ENCODE measurements at places on chromosomes 7 and 10. TPM values are rescaled to one million over a fixed set of nuclear protein-coding genes. Genes with fewer than 3 reads are reported as not detected.

- DNase-seq = no peak
- H3K27ac ChIP-seq = no peak overlapping the region
- H3K4me3 ChIP-seq = no peak overlapping the region
- no peaks in the 10 kb centered on the region for H3K4me1 ChIP-seq
- H3K36me3 ChIP-seq = no peaks in the 10 kb centered on the region
- no peaks in the 10 kb centered on the region for H3K27me3 ChIP-seq
These were observed 94.3 kb upstream of the ETV1 start for GRCh38 chr7:14083761-14084160.

- no peaks in the 10 kb centered on the region for H3K27me3 ChIP-seq
- no peaks in the 10 kb centered on the region for H3K4me1 ChIP-seq
- no peak for DNase-seq
These were observed 566.6 kb upstream of the ZWINT start for GRCh38 chr10:56927701-56928100.

DNA sequence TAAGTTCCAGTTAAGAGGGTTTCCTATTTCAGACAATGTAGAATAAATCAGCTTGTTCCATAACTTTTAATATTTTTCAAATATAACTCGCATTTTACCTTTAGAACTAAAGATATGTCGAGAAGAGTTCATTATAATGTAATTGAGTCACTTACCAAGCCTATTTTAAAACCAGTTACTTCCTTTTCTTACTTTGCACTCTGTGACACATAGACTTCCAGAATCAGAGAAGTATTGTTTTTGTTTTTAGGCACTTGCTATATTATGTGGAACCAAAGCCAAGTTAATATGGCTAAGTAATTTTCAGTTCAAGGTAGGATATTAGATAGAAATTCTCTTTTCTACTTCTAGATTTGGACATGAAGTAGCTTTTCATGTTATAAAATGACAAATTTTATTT is 182.7 kb upstream of the PRPS1L1 start:
- H3K27ac ChIP-seq = no peak overlapping the region
- DNase-seq = no peak
- no peaks in the 10 kb centered on the region for H3K36me3 ChIP-seq
- H3K4me3 ChIP-seq = no peak overlapping the region
- no peaks in the 10 kb centered on the region for H3K27me3 ChIP-seq

- no peaks in the 10 kb centered on the region for H3K36me3 ChIP-seq
- no peak for DNase-seq
- peaks cover 34% of the 10 kb centered on the region for H3K4me1 ChIP-seq
These were observed 2.7 kb downstream of the FRAT1 start for GRCh38 chr10:97321804-97322190.

GRCh38 chr10:84286695-84287094 is 41.7 kb upstream of the CCSER2 start:
- DNase-seq = no peak
- H3K36me3 ChIP-seq = no peaks in the 10 kb centered on the region
- no peaks in the 10 kb centered on the region for H3K4me1 ChIP-seq

GRCh38 chr10:105868935-105869334 is 1227.8 kb downstream of the SORCS3 start:
- no peak for DNase-seq
- H3K27me3 ChIP-seq = no peaks in the 10 kb centered on the region
- H3K4me3 ChIP-seq = no peak overlapping the region
- H3K36me3 ChIP-seq = no peaks in the 10 kb centered on the region
- H3K4me1 ChIP-seq = no peaks in the 10 kb centered on the region
- no peak overlapping the region for H3K27ac ChIP-seq

Gene NOS3
- total RNA-seq = 15.1 TPM

DNA sequence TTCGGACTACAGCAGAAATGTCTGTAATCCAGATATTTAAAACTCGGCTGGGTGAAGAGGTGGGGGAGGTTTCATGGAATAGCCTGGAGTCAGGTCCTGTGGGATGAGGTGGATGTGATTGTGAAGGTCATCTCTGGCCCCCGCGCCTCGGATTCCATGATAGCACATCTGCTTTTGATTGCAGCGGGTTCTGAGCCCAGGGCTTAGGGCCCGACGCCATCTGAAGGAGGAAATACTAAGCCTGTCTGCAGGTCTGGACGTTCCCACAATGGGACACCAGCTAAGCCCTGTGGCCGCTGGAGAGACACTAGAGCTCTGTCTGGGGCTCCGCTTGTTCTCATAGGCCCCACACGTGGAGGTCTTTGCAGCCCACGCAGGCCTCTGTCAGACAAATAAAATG is 328.7 kb downstream of the CXCL12 start:
- H3K27ac ChIP-seq = no peak overlapping the region
- DNase-seq = no peak
- no peaks in the 10 kb centered on the region for H3K36me3 ChIP-seq
- no peaks in the 10 kb centered on the region for H3K4me1 ChIP-seq

- no peak for DNase-seq
- no peaks in the 10 kb centered on the region for H3K27me3 ChIP-seq
- no peak overlapping the region for H3K27ac ChIP-seq
- no peak overlapping the region for H3K4me3 ChIP-seq
- no peaks in the 10 kb centered on the region for H3K36me3 ChIP-seq
- no peaks in the 10 kb centered on the region for H3K4me1 ChIP-seq
These were observed 985.1 kb downstream of the SORCS1 start for GRCh38 chr10:106179430-106179829.

Gene C10orf62
- not detected for total RNA-seq

GRCh38 chr10:113626809-113627355 is 37.0 kb downstream of the NRAP start:
- H3K4me1 ChIP-seq = no peaks in the 10 kb centered on the region
- H3K27me3 ChIP-seq = no peaks in the 10 kb centered on the region
- DNase-seq = no peak
- H3K27ac ChIP-seq = no peak overlapping the region
- no peak overlapping the region for H3K4me3 ChIP-seq

- no peaks in the 10 kb centered on the region for H3K36me3 ChIP-seq
- no peak for DNase-seq
- H3K4me1 ChIP-seq = peaks cover 12% of the 10 kb centered on the region
These were observed 537 bp downstream of the NAPEPLD start for GRCh38 chr7:103148131-103148993.

DNA sequence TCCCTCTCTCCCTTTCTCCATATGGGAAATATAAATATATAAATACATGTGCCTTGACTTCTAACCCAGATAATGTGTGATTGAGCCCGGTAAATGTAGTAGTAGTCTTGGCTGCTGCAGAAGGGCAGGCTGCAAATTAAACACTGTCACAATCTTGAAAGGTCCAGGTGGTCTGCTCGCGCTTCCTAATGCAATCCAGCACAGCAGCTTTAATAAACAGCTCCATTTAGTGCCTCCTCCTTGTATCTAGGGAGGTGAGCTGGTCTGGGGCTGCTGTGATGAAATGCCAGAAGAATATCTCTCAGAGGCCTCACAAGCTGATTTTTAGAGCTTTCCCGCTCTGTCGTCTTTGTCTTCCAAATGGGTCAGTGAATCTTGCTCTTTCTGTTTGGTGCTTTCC is 782 bp downstream of the POU6F2 start:
- peaks cover 7% of the 10 kb centered on the region for H3K27me3 ChIP-seq
- no peak overlapping the region for H3K27ac ChIP-seq
- no peaks in the 10 kb centered on the region for H3K36me3 ChIP-seq
- no peak overlapping the region for H3K4me3 ChIP-seq
- no peak for DNase-seq
- peaks cover 6% of the 10 kb centered on the region for H3K4me1 ChIP-seq

Gene ARHGAP22
- 9.3 TPM for total RNA-seq

- DNase-seq = no peak
- H3K27me3 ChIP-seq = no peaks in the 10 kb centered on the region
- H3K4me3 ChIP-seq = no peak overlapping the region
- H3K36me3 ChIP-seq = no peaks in the 10 kb centered on the region
- peaks cover 4% of the 10 kb centered on the region for H3K4me1 ChIP-seq
- no peak overlapping the region for H3K27ac ChIP-seq
These were observed 84.4 kb upstream of the BET1 start for GRCh38 chr7:94088560-94088959.

GRCh38 chr7:135197906-135198655 is 13.2 kb downstream of the WDR91 start:
- peaks cover 25% of the 10 kb centered on the region for H3K36me3 ChIP-seq
- no peak overlapping the region for H3K27ac ChIP-seq
- no peaks in the 10 kb centered on the region for H3K27me3 ChIP-seq
- H3K4me3 ChIP-seq = no peak overlapping the region

Gene UPF2
- 32.0 TPM for total RNA-seq

DNA sequence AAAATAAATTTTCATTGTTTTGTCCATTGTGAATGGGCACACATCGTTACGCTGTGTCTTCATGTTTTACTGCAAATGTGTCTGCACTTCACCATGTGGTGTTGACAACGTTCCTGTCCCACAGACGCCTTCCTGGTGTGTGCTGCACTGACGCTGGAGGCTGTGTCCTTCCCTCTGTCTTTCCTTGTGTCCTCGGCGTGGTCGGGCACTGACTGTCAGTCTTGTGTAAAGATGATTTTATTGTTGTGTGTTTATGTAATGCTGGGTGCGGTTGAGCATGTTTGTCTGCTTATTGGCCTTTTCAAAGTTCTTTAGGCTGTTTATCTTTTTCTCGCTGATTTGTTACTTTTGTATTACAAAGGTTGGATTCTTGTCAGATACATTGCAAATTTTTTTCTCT is 18.1 kb downstream of the IDI2 start:
- H3K4me1 ChIP-seq = no peaks in the 10 kb centered on the region
- no peak overlapping the region for H3K4me3 ChIP-seq
- peaks cover 98% of the 10 kb centered on the region for H3K36me3 ChIP-seq
- DNase-seq = no peak
- no peak overlapping the region for H3K27ac ChIP-seq

- no peaks in the 10 kb centered on the region for H3K4me1 ChIP-seq
- no peak for DNase-seq
- no peak overlapping the region for H3K27ac ChIP-seq
- H3K4me3 ChIP-seq = no peak overlapping the region
- no peaks in the 10 kb centered on the region for H3K27me3 ChIP-seq
These were observed 534.8 kb upstream of the MGMT start for GRCh38 chr10:128932071-128932820.

- DNase-seq = peak; percentile 18
- no peaks in the 10 kb centered on the region for H3K36me3 ChIP-seq
- H3K4me3 ChIP-seq = no peak overlapping the region
- H3K27ac ChIP-seq = no peak overlapping the region
These were observed 305.1 kb downstream of the PTPRN2 start for GRCh38 chr7:158282461-158283001.

DNA sequence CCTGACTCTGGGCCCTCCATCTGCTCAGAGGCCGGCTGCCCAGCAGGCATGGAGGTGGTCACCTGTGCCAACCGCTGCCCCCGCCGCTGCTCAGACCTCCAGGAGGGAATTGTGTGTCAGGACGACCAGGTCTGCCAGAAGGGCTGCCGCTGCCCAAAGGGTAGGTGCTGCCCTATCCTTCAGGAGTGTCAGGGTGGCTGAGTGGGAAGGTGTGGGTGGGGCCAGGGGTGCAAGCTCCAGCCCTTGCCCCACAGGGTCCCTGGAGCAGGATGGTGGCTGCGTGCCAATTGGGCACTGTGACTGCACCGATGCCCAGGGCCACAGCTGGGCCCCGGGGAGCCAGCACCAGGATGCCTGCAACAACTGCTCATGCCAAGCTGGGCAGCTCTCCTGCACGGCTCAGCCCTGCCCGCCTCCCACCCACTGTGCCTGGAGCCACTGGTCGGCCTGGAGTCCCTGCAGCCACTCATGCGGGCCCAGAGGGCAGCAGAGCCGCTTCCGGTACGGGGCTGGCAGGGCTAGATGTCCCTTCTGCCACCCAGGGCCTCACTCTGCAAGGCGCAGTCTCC is 17.5 kb upstream of the ZNF862 start:
- H3K27me3 ChIP-seq = no peaks in the 10 kb centered on the region
- no peaks in the 10 kb centered on the region for H3K36me3 ChIP-seq
- no peak overlapping the region for H3K4me3 ChIP-seq
- H3K4me1 ChIP-seq = no peaks in the 10 kb centered on the region
- no peak overlapping the region for H3K27ac ChIP-seq

DNA sequence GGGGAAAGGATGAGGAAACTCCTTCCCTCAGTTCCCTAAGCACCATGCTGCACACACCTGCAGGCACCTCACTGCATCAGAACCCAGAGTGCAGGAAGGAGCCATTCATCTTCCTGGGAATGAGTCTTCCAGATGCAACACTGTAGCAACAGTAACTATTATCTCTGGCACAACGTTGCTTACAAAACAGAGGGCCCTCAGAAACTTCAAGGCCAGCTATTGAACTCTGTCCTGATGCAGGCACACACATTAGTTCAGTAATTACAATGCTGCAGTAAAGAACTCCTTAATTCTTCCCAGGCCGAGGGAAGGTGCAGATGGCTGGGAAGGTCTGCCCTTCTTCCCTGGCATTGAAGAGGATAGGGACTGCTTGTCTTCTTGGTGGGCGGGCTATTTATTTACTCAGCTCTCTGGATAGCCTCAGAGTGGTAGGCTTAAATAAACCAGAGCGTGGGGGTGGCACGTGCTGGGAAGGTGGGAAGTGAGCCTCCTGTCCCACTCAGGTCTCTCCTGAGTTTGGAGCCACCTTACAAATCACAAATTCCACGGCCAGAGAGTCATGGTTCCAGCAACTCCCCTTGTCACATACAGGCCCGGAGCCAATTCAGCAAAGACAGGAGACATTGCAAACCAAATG is 125.1 kb upstream of the JCAD start:
- H3K36me3 ChIP-seq = no peaks in the 10 kb centered on the region
- peaks cover 33% of the 10 kb centered on the region for H3K4me1 ChIP-seq
- no peak overlapping the region for H3K4me3 ChIP-seq
- H3K27ac ChIP-seq = no peak overlapping the region

DNA sequence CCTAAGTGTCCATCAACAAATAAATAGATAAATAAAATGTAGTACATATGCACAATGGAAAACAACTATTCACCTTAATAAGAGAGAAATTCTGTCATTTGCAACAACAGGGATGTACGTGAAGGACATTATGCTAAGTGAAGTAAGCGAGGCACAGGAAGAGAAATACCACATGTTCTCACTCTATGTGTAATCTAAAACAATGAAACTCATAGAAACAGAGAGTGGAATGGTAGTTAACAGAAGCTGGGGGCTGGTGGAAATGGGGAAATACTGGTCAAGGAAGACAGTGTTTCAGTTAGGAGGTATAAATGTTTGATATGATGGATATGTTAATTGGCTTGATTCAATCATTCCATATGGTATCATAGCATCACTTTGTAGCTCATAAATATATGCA is 43.1 kb downstream of the ARL4A start:
- no peak overlapping the region for H3K27ac ChIP-seq
- peaks cover 20% of the 10 kb centered on the region for H3K4me1 ChIP-seq
- no peaks in the 10 kb centered on the region for H3K27me3 ChIP-seq

DNA sequence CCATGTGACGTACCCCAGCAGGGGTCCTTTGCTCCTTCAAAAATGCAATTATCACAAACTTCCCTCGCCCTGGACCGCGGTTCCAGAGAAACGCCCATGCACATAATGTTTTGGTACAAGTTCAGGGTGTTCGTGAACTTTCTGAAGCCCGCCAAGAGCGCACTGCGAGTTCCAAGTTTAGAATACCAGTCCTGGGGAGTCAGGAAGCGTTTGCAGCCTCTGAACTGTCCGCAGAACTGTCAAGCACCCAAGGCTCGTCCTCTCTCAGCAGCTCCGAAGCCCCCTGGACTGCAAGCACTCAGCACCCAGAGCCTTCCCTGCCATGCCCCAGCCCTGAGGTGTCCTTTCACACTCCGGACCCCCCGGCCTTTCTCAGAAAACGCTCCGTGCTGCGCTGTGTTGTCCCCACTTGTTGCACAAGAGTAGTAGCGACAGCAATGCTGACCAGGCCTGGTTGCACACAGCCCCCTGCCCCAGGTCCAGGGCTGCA is 30.3 kb downstream of the CALML3 start:
- H3K4me1 ChIP-seq = no peaks in the 10 kb centered on the region
- DNase-seq = no peak
- H3K36me3 ChIP-seq = no peaks in the 10 kb centered on the region
